ENCODE measurements at places on chromosomes 12 and 14. TPM values are rescaled to one million over a fixed set of nuclear protein-coding genes. Genes with fewer than 3 reads are reported as not detected.

RAB3IP gene
- 105 TPM for total RNA-seq

GDF3 gene
- total RNA-seq, result not detected

KLHL33 gene
- total RNA-seq, result 1.6 TPM

COL2A1 gene
- 8.0 TPM for total RNA-seq

MYL2 gene
- 1.9 TPM for total RNA-seq

MORN3 gene
- 8.3 TPM for total RNA-seq

CPNE6 gene
- 0.71 TPM for total RNA-seq

PTPRB gene
- total RNA-seq, result 10.9 TPM

TMEM117 gene
- total RNA-seq, result 17.7 TPM

GPR135 gene
- 71.2 TPM for total RNA-seq

OAS1 gene
- 13.8 TPM for total RNA-seq

PLEKHH1 gene
- total RNA-seq, result 49.1 TPM

P2RX7 gene
- total RNA-seq, result 12.8 TPM

GRCh38 chr14:62138593-62138992 is 376.4 kb downstream of the SNAPC1 start:
- no peak for DNase-seq

GRCh38 chr12:96263449-96263902 is 69.3 kb downstream of the ELK3 start:
- no peak for DNase-seq

- no peak for DNase-seq
These were observed 22.7 kb downstream of the TRAF3 start for GRCh38 chr14:102799684-102800562.

DNA sequence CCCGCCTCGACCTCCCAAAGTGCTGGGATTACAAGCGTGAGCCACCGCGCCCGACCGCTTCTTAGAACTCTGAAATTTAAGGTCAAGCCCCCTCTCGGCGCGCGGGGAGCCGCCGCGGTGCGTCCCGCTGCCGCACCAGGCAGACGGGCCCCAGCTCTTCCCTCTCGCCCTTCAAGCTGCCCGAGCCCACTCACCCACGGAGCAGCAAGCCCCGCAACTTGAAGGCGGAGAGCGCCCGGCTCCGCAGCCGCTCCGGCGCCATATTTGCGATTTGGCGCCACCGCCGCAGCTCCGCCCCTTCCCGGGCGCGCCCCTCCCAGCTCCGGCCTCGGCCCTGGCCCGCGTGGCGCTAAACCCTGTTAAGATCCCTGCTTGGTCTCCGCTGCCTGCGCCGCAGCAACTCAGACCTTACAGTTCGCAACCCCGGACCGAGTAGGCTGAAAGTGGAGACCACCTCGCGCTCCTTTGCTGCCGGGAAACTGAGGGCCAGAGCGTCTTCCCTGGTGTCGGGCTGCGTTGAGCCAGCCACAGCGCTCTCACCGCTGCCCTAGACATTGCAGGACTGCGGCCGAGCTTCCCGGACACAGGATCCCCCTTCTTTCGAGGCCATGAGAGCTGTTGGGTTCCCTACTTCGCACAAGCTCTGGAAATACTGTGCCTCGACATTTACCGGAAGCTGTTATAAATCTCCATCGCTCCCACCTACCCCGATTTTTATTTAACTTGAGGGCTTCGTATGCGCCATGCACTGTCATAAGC is at the start of gene POLE2:
Gene POLE2, minus strand, starts transcription at position 273 of the 759 bp plus-strand sequence. Its CDS starts 11 bp downstream, at position 262.
- peak; percentile 80 for DNase-seq

DNA sequence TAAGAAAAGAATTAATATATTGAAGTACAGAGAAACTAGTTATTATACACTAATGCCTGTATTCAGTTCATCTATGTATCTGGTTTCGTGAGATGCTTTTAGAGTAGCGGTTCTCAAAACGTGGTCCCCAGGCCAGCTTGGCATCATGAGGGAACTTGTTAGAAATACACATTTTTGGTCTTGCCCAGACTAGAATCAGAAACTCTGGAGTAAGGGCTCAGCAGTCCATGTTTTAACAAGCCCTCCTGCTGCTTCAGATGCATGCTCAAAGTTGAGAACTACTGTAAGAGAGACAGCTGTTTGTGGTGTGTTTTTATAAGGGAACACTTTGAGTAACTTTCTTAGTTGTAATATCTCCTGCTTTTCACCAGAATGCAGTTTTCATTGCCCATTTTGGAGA is 18.1 kb downstream of the GPATCH2L start:
- no peak for DNase-seq

DNA sequence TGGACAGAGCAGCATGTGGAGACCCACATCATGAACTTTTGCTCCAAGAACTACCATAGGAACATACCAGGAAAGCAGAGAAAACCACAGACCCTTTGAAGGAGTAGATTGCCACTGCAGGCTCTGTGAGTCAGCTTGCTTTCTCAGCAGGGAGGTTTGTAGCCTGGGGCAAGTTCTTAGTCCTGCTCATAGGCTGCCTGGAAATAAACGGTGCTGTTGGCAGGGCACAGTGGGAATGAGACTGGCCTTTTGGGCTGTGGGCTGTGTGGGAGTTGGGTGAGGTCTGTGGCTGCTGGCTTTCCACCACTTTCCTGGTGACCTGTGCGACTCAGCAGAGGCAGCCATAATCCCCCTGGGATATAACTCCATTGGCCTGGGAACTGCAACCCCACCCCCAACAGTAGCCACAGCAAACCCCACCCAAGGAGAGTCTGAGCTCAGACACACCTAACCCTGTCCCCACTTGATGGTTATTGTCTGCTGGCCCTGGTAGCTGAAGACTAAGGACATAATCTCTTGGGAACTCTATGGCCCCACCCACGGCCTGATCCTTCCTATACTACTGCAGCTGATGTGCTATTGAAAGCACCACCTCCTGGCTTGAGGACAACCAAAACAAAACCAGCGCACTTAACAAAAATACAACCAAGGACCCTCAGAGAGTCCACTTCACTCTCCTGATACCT is 192.1 kb upstream of the GARIN6 start:
- no peak for DNase-seq

GRCh38 chr12:131217024-131217586 is 263.4 kb downstream of the ADGRD1 start:
- DNase-seq, result no peak

GRCh38 chr12:60863421-60863820 is 1267.6 kb downstream of the SLC16A7 start:
- DNase-seq, result no peak

DNA sequence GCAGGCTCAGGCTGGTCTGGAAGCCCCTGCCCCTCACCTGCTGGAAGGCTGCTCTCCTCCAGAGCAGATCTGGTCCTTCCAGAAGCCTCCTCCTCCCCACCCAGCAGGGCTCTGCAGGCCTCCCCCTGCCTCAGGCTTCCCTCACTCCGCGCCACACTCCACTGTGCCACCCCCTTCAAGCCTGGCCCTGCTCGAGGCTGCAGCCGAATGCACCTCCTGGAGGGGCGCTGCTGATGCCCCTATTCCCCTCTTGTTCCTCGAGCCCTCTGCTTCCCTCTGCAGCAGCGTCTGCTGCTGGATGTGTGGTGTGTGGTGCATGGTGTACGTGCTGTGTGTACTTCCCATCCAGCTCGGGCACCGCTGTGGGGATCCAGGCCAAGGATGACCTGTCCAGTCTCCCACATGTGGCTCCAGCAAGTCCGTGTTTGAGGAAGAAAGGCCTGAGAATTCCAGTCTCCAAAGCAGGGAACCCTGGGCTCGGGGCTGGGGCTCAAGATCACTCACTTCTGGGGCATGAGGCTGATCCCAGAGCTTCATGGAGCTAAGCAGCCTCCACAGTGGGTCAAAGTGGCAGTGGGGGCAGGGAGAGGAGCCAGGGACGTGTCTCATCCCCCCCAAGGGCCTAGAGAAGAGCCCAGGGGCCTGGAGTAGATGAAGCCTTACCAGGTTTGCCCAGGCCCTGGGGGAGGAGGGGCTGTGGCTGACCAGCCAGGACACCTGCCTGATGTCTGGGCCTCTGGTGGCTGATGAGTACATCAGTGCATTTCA is 136.0 kb upstream of the C14orf180 start:
- DNase-seq, result no peak

DNA sequence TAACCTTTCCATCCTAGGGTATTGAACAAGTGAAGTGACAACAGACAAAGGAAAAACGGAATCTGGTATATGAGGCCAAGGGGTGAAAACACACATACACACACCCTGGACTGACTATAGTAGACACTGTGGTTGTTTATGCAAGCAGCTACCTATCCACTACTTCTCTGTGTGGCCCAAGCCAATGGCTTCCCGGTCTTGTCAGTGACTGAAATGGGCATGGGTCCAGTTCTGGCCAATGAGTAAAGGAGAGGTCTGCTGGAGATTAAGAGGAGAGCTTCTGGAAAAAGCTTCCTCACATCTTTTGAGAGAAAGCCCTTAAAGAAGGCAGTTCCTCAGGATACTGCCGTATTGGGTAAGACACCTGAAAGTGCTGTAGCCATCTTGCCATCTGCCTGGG is 19.3 kb downstream of the MBIP start:
- no peak for DNase-seq

- DNase-seq, result peak; percentile 77
These were observed 1.9 kb downstream of the MLXIP start for GRCh38 chr12:122080149-122081082.

GRCh38 chr14:105084741-105085571 is 19.7 kb upstream of the GPR132 start:
- DNase-seq, result no peak

DNA sequence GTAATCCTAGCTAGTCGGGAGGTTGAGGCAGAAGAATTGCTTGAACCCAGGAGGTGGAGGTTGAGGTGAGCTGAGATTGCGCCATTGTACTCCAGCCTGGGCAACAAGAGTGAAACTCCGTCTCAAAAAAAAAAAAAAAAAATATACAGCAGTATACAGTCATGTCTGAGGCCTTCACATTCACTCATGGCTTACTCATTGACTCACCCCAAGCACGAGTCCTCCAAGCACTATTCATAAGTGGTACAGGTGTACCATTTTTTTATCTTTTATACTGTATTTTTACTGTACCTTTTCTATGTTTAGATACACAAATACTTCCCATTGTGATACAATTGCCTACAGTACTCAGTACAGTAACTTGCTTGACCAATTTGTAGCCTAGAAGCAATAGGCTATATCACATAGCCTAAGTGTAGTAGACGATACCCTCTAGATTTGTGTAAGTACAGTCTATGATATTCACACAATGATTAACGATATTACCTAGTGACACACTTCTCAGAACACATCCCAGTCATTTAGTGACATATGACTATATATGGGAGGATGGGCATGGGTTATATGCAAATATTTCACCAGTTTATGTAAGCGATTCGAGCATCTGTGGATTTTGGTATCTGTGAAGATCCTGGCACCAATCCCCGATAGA is 12.2 kb downstream of the LLPH start:
- DNase-seq, result no peak

- DNase-seq, result no peak
These were observed 40.4 kb upstream of the LDHB start for GRCh38 chr12:21697904-21698630.

- peak; percentile 76 for DNase-seq
These were observed 107.0 kb downstream of the ADAMTS20 start for GRCh38 chr12:43444940-43445564.

DNA sequence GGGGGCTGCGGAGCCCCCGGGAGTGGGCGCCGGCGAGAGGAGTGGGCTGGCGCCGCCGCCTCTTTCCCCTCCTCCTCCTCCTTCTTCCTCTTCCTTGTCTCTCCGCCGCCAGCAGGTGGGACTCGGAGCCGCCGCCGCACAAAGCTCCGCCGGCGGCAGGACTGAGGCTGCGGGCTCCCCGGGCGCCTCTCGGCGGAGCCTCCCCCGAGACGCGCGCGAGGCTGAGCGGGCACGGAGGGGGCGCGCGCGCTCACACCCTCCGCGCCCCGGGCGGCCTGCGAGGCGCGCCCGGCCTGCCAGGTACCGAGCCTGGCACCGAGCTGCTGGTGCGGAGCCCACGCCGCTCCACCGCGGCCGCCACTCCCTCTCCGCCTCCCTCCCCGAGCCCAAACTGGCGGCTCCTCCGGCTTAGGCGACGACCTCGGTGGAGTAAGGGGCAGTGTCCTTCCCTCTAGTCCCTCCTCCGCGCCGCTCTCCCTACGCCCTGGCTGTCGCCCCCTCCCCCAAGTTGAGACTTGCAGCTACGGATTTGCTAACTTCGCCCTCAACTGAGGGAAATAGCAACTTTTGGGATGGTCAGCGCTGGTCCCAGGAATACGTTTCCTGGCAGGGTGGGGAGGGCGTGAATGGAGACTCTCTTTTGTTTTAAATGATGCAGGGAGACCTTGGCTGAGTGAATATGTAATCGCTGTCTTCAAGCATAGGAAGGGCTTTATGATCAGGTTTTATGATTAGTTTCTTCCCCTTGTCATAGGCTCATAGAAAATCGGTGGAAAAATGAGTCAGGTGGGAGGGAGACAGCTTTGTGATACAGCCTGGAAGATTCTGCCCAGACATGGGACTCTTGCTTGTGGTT is 199.5 kb upstream of the CAND1 start:
- DNase-seq, result peak; percentile 40

DNA sequence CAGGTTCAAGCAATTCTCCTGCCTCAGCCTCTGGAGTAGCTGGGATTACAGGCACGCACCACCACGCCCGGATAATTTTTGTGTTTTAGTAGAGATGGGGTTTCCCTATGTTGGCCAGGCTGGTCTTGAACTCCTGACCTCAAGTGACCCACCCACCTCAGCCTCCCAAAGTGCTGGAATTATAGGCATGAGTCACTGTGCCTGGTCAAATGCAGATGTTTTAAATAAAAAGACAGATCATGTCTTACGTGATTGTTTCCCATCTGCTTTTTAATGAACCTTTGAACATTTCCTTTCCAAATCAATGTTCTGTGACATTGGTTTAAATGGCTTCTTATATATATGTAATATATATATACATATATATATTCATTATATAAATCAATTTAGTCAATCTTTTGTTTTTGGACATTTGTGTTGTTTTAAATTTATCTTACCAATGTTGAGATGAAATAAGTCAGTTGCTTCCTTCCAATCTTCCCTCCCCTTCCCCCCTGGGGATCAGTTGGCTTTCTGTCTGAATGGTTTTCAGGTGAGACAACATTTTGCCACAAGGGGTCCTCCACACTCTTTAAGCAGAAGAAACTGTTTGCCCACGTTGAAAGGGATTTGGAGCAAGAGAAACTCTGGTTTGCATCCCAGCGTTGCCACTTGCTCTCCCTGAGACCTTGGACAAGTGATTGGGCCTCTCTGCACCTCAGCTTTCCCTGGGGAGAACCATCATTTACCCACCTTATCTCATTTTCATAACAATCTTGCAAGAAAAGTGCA is 47.6 kb upstream of the RBM19 start:
- no peak for DNase-seq

DNA sequence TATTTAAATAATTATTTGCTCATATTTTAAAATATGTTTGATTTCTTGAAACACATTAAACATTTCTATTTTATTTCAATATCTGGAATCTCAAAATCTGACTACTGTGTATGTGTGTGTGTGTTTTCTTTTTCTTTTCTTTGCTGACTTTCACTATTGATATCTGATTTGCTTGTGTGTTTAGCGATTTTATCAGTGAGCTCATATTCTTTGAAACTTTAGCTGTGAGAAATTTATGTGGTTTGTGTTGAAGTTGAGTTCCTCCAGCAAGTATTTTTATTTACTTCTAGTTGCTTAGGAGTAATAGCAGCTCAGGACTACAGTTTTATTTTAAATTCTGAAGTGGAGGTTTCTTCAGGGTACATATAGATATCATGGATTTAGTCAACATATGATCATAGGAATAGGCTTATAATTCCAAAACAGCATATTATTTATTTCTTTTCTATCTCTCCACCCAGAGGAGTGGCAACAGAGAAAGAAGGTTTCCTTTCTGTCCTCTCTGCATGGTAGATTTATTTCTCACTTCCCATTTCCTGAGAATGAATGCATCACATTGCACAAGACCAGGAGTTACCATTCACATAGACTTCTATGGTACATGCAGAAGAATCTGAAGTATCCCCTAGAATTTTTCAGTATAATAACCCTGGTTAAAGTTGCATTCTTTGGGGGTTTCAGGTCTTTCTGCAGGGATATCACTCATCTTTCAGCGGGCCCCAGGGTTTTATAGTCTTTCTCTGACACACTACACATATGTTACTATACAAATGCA is 60.5 kb downstream of the PTPRQ start:
- DNase-seq, result no peak

Measured in testis (tissue), 5 donors.